ENCODE measurements at places on chromosomes 6 and 20. TPM values are rescaled to one million over a fixed set of nuclear protein-coding genes. Genes with fewer than 3 reads are reported as not detected.

PXDC1 gene
- 1.8 TPM for total RNA-seq

OR2B6 gene
- not detected for total RNA-seq

APOBEC2 gene
- total RNA-seq = not detected

GSTA2 gene
- not detected for total RNA-seq

TFAP2D gene
- not detected for total RNA-seq

GRM1 gene
- total RNA-seq = 0.63 TPM

CDC5L gene
- total RNA-seq = 32.5 TPM

PPP1R3G gene
- total RNA-seq = 0.24 TPM

DDX43 gene
- total RNA-seq = 0.35 TPM

ZSCAN9 gene
- total RNA-seq = 11.9 TPM

DEFB119 gene
- total RNA-seq = not detected

C20orf202 gene
- not detected for total RNA-seq

TPD52L2 gene
- 104 TPM for total RNA-seq

RIPOR2 gene
- total RNA-seq = 22.5 TPM

SRMS gene
- total RNA-seq = 0.50 TPM

FRMD1 gene
- total RNA-seq = 1.0 TPM

FAM209A gene
- not detected for total RNA-seq

DNA sequence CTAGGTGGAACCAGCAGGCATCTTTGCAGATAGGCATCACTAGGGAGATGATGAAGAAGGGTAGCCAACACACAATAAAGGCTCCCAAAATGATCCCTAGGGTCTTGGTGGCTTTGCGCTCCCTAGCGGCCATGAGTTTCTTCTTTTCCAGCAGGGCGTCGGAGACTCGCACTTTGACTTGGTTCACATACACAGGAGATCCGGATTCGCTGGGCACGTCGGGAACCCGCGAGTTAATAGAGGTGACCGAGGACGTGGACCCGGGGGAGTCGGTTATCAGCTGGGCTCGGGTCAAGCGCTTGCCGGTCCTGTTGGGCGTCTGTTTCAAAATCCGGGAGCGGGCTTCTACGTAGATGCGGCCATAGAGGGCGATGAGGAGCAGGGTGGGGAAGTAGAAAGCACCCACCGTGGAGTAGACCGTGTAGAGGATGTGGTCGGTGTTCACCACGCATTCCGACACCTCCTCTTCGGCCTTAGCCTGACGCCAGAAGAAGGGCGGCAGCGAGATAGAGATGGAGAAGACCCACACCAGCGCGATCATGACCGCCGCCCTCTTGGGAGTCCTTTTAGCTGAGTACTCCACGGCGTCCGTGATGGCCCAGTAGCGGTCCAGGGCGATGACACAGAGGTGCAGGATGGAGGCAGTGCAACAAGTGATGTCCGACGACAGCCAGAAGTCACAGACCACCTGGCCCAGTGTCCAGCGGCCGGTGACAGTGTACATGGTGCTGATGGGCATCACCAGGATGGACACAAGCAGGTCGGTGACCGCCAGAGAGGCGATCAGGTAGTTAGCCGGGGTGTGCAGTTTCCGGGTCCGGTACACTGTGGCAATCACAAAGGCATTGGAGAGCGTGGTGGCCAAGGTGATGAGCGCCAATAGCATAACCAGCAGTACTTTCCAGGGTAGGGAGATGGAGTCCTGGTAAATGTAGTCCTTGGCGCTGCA lies 658 bp downstream of the HTR1B start:
- peak overlapping the region; percentile 88 for H3K4me3 ChIP-seq
- DNase-seq = peak; percentile 77
- H3K36me3 ChIP-seq = no peaks in the 10 kb centered on the region
- peaks cover 67% of the 10 kb centered on the region for H3K27me3 ChIP-seq

DNA sequence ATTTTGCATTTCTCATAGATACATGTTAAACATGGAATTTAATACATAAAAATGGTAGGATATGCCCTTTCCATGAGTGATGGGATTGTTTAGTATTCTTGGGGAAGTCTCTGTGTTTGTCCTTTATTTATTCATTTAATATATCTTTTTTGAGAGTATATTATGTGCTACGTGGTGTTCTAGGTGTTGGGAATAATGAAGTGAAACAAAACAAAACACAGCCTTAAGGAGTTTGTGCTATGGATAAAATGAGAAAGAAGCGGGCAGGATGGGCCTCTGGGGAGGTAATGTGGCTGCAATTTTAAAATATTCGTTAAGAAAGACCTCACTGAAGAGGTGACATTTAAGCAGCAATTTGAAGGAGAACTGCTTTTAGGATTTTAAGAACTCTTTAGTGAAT lies 851.5 kb downstream of the MAFB start:
- no peaks in the 10 kb centered on the region for H3K27me3 ChIP-seq
- no peak overlapping the region for H3K27ac ChIP-seq
- no peak overlapping the region for H3K4me3 ChIP-seq
- no peaks in the 10 kb centered on the region for H3K4me1 ChIP-seq
- DNase-seq = no peak

GRCh38 chr6:51913265-51913664 lies 174.1 kb downstream of the PKHD1 start:
- H3K27ac ChIP-seq = no peak overlapping the region
- peaks cover 4% of the 10 kb centered on the region for H3K4me1 ChIP-seq
- no peak for DNase-seq
- no peaks in the 10 kb centered on the region for H3K36me3 ChIP-seq

DNA sequence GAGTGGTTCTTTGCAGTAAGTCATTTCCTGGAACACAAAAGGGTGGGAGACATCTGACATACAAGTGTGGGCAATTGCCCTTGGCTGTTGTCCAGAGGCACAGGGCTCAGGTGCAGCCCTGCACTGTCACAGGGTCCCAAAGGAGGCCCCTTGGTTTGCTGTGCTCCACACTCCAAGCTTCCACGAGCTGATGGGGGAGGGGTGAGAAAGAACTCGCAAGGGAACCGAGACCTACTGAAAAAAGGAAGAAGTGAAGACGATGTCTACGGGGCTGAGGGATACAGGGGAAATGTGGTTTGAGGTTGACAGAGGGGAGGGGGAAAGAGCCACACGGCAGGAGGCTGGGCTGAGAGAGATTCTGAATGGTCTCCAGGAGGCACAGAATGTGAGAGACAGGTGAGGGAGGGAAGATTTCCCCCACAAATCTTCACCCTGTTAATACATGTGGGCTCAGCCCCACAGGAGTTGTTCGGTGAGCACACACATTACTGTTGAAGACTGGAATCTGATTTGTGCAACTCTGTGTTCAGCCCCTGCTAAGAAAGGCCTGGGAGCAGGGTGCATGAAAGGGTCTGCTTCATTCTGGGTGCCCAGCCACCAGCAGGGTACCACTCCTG lies 123.4 kb downstream of the LY86 start:
- no peaks in the 10 kb centered on the region for H3K27me3 ChIP-seq
- peaks cover 4% of the 10 kb centered on the region for H3K4me1 ChIP-seq
- H3K27ac ChIP-seq = no peak overlapping the region
- no peak overlapping the region for H3K4me3 ChIP-seq
- no peaks in the 10 kb centered on the region for H3K36me3 ChIP-seq
- no peak for DNase-seq

DNA sequence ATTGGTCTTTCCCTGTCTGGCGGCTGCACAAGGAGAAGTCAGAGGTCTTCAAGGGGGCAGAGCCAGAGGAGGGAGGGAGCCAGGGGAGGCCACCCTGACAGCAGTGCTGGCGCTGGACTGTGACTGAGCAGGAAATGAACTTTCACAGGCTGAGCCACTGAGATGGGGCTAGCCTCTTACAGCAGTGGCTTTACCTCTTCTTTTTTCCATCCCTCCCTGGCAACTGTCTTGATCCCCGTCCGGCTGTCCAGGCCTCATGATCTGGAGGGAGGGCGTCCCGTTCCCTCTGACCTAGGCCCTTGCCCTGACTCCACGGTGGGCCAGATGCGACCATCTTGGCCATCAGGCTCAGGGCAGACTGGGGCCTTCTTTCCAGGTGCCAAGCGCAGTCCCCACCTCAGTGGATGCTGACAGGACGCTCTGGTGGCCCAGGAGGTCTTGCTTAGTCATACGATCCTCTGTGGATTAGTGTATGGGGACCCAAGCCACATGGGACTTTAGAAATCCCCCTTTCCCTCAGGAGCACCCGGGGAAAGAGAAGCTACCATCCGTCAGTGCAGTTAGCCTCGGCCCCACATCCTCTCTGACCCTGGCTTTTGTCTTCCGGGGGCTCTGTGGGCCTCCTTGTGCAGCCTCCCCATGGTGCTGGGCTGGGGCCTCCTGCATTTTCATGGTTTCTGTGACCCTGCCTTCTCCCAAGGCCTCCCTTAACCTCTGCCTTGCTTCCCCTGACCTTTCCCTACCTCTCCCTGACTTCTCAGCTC lies 57.4 kb upstream of the CCDC167 start:
- peaks cover 8% of the 10 kb centered on the region for H3K4me1 ChIP-seq
- H3K27ac ChIP-seq = no peak overlapping the region
- no peak for DNase-seq
- H3K4me3 ChIP-seq = no peak overlapping the region
- H3K27me3 ChIP-seq = no peaks in the 10 kb centered on the region

DNA sequence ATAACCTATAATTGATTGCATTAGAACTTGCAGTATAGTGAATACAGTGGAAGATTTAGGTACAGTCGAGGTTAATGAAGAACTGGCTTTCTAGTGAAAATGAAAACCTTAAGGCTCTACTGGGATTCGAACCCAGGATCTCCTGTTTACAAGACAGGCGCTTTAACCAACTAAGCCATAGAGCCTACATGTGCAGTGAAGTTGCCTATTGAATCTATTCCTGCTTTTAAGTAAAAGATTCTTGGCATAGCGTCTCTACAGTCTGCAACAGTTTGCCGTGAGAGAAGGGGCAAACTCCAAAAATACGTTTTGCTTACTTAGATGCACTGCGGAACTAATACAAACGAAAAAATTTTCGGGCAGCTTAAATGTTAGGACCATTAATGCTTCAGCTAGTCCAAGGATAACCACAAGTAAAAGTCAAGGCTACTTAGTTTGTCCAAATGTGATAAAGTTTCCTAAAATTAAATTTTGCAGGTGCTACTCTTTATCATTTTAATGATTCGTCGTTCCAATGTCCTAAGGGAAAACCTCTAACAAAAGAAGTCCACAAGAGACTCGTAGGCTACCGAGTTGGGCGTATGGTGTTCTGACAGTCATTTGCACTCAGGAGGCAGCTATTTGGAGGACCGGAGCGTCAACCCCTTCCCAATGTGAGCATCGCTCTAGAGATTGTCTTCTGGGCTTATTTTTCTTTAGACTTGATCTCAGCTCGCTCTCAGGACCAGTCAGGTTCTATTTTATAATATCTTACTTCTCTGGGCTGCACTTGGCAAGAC lies 31.3 kb upstream of the ZSCAN23 start:
- peak; percentile 89 for DNase-seq
- peaks cover 7% of the 10 kb centered on the region for H3K4me1 ChIP-seq
- no peak overlapping the region for H3K27ac ChIP-seq
- peaks cover 11% of the 10 kb centered on the region for H3K27me3 ChIP-seq
- H3K4me3 ChIP-seq = peak overlapping the region; percentile 65
- no peaks in the 10 kb centered on the region for H3K36me3 ChIP-seq

GRCh38 chr6:11462742-11463397 lies 74.7 kb upstream of the TMEM170B start:
- H3K36me3 ChIP-seq = no peaks in the 10 kb centered on the region
- no peak overlapping the region for H3K4me3 ChIP-seq
- no peak for DNase-seq

DNA sequence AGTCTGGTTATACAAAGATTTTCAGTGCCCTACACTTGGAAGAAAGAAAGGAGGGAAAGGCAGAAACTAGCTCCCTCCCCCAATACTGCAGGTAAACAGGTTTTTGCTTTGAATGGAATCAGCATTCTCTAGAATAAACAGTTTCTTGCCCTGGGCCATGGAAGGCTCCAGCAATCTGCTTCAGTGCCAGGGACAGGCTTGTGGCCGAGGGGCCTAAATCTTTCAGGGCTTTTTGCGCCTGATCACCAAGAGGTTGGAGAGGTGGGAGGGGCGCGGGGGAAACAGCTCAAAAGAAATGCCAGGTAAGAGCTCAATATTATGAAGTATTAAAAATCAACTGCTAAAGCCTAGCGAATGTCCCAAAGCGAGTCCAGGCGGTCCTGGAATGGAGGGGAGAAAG lies 23.8 kb downstream of the TFAP2B start:
- peak; percentile 62 for DNase-seq
- H3K36me3 ChIP-seq = no peaks in the 10 kb centered on the region
- H3K27ac ChIP-seq = no peak overlapping the region
- H3K27me3 ChIP-seq = peaks cover 100% of the 10 kb centered on the region

DNA sequence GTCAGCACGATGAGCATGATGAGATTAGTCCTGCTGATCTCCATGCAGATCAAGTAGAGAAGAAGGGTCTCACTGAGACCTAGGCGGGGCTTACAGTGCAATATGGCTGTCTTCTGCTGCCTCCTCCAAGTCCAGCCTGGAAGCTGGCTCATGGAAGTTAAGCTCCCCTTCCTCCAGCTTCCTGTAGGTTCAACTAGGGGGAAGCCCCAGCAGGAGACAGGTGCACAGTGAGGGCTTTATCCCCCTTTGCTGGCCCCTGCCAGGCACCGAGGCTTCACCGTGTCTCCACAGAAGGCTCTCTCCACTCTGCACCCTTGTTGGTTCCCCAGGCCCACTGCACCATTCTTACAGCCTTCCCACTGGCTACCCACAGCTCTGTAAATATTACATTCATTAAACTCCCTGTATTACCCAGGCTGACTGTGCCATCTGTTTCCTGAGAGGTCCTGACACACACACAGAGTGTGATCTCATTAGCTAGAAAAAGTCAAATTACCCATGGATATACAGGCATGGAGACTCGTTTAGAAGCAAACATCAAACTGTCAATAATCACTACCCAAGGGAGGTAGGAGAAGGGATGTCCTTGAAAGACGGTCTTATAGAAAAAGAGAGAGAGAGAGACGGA lies 90.4 kb downstream of the SLC2A10 start:
- H3K4me1 ChIP-seq = no peaks in the 10 kb centered on the region
- H3K27ac ChIP-seq = no peak overlapping the region
- no peaks in the 10 kb centered on the region for H3K36me3 ChIP-seq
- H3K27me3 ChIP-seq = no peaks in the 10 kb centered on the region

GRCh38 chr6:28393912-28394662 lies 5.5 kb downstream of the ZSCAN12 start:
- DNase-seq = peak; percentile 34
- H3K27me3 ChIP-seq = no peaks in the 10 kb centered on the region
- H3K27ac ChIP-seq = peak overlapping the region; percentile 15
- no peak overlapping the region for H3K4me3 ChIP-seq
- H3K4me1 ChIP-seq = no peaks in the 10 kb centered on the region
- peaks cover 37% of the 10 kb centered on the region for H3K36me3 ChIP-seq

DNA sequence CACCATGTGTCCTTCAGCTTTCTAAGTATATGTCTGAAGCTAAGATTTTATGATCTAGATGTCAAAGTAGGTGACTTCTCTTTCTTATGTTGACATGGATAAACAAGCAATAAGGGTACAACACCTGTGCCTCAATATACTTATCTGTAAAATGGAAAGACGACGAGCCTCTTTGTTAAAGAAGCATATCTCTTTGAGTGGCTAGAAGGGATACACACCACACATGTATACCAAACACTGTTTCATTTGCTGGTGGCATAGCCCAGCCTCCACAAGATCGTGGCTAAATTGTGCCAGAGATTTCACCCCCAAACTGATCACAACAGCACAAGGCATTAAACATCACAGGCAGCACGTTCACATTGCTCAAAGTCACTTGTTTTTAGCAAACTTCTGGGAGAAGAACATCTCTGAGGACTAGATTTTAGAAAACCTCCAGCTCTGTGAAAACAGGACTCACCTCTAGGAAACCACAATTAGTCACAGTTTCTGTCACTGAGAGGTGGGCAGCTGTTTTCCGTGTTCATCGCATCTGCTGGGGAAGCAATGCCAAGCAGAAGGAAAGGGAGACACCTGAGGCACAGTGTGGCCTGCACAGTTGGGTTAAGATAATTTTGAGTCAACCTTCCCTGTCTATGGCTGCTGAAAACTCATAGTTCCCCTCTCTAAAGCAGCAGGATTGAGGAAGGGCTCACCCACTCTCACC lies 263.0 kb upstream of the PLCB4 start:
- no peak overlapping the region for H3K4me3 ChIP-seq
- no peaks in the 10 kb centered on the region for H3K27me3 ChIP-seq
- H3K36me3 ChIP-seq = no peaks in the 10 kb centered on the region
- H3K27ac ChIP-seq = no peak overlapping the region
- peaks cover 44% of the 10 kb centered on the region for H3K4me1 ChIP-seq
